ENCODE measurements at places on chromosomes 5 and 9.

DNA sequence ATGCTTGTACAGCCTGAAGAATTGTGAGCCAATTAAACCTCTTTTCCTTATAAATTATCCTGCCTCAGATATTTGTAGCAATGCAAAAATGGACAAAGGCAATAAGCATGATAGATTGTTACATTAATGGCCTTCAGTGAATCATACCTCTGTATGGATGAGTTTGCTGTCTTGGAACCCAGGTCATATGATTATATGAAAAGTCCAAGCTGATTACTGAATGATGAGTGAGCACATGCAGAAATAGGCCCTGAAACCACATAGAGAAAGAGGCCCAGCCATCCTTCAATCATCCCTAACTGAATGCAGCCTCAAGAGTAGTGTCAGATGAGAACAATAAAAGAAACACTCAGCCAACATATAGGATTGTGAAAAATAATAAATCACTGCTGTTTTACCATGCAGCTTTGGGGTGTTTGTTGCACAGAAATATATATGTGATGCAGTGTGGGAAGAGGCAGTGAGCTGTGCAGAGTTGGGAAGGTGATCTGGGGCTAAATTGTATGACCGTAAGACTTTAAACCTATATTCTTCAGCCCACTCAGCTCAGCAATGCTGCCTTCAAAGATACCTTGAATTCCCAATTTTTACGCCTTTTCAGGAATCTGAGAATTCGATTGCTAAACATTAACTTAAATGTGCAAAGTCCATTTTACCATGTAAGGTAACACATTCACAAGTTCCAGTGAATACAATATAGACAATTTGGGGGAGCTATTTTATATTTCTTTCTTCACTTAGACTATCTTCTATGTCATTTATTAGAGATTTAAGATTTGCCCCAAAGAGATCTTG is 36.3 kb upstream of the SHISAL2B start:
- no peak for DNase-seq

DNA sequence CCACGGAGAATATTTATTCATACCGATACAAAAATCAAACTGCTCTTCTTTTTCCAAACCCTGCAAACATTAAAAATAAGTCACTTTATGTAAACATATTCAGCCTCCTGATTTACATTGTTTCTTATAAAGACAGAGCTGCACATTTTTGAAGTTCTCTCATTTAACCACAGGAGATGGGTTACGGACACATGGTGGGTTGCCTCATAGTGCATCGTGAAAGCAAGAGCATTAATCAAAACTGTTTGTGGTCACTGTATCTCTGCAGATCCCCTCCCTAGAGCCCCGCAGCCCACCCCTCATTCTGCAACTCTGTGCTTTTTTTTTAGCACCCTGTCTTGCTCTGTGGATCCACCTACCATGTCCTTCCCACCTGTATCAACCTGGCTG is 43.3 kb upstream of the EQTN start:
- no peak for DNase-seq

DNA sequence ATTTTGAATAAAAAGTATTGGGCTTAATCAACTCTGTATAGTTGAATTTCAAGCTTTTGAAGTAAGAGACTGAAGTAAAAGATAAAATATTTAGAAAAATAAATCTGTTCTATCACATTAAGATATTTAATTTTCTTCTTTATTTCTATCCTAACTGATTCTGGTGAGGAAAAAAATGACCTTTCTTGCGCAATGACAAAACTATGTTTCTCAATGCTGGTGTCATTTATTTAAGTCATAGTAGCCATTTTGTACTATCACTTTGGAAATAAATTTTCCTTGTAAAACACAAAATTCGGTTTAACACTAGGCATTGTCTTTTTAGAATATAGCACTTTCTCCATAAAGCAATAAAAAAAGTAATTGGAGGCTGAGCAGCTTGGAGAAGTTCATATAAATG is 728.0 kb downstream of the CDH9 start:
- DNase-seq, result no peak

GRCh38 chr9:35161713-35162604 is at the start of gene UNC13B:
TSS of gene UNC13B (plus strand) at chr9:35162009. CDS start at chr9:35162284, 275 bp downstream.
- peak; percentile 89 for DNase-seq

GRCh38 chr5:176788091-176788490 is 22.3 kb upstream of the UNC5A start:
- DNase-seq, result no peak

DNA sequence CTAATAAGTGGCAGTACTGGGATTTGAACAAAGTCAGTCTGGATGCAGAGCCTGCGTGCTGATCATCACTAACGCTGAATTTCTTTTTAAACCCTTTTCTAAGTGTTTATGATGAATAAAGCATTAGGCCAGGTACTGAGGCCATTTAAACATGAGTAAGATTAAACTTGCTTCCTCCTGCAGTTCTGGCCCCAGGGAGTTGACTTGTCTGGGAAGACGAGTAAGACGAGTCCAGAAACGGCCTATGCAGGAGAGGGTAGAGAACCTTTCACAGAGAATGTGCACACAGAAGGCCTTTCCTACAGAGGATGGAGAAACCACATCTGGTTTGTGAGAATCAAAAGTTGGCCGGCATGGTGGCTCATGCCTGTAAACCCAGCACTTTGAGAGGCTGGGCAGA is 42.9 kb downstream of the SPRY4 start:
- no peak for DNase-seq

Data from KBM-7 (cell line).